ENCODE measurements at places on chromosomes 12 and 14. TPM values are rescaled to one million over a fixed set of nuclear protein-coding genes. Genes with fewer than 3 reads are reported as not detected.

GRCh38 chr14:97233319-97233985 lies 436.3 kb downstream of the VRK1 start:
- no peak for DNase-seq

- DNase-seq = no peak
These were observed 386.1 kb downstream of the SEC23A start for GRCh38 chr14:38716926-38717325.

DNA sequence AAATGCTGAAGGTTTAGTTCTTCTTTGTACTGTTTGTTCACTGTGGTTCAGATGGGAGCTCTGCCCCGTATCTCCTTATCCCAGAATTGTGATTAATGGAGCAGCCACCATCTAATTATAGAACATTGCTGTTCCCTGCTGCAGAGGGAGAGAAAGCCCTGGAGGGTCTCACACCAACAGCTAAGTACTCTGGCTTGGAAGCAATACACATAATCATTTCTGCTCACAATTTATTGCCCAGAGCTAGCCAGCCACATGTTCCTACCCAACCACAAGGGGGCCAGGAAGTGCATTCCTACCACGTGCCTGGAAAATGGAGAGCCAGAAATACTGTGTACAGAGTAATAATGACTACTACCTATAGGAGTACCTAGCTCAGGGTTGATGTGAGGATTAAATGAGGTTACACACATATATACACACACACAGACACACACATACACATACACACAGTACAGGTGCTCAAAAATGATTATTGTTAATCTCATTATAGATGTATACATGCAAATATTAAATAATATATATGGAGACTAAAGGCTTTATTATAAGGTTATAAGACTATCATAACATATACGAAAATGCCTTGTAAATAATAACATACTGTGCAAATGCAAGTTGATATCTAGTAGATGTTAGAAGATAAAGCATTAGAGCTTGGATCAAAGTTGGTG lies 22.3 kb downstream of the MSRB3 start:
- DNase-seq = no peak

GRCh38 chr12:99381992-99382391 lies 265.6 kb upstream of the GARIN6 start:
- DNase-seq = no peak

DNA sequence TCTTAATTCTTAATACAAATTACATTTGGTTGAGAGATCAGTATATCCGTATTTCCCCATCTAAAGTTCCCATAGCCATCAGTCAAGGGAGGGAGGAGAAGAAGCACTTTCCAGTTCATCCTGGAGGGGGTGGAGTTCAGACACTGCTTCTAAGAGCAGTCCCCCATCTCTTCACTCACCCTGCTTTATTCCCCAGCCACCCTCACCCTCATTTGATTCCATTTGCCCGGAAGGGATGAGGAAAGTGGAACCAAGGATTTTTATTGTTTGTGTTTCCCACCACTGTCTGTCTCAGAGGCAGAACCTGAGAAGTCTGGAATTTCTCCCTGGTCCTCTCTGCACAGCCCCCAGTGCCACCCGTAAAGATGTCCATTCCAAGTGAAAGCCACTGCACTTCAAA lies 134.2 kb upstream of the HIF1A start:
- DNase-seq = no peak

DNA sequence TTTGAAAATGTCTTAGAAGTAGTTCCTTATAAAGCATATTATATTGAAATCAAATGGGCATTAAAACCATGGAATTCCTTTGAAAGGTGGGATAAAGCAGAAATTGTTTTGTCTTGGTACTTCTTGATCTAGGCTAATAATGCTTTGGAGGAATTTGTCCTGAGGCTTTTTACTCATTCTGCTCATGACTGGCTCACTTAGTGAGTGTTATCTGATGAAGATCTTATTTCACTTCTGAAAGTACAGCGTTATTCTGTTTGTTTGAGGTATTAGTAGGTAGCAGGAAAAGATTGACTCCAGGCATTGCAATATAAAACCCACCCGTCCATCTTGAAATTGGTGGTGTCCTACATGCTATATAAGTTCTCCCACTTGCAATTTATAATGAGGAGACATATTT lies 5.5 kb downstream of the C12orf71 start:
- DNase-seq = no peak

- DNase-seq = no peak
These were observed 174.0 kb upstream of the ARHGAP5 start for GRCh38 chr14:31902945-31903646.

- DNase-seq = no peak
These were observed 35.3 kb downstream of the CD9 start for GRCh38 chr12:6235499-6235898.

DNA sequence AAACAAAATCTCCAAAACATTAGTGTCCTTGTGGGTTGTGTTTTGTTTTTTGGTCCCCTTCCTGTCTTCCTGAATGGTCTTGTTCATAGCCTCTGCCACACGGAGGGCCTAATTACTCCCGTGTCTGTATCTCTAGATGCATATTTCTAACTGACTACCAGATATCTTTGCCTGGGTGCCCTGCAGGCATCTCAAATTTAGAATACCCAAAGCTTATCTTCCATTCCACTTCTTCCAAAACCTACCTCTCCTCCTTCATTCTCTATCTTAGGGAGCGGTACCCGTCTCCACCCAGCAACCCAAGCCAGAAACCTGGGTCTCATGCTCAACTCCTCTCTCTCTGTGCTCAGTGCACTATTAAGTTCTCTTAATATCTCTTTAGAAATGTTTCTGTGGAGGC lies 10.9 kb upstream of the METAP2 start:
- DNase-seq = no peak

DNA sequence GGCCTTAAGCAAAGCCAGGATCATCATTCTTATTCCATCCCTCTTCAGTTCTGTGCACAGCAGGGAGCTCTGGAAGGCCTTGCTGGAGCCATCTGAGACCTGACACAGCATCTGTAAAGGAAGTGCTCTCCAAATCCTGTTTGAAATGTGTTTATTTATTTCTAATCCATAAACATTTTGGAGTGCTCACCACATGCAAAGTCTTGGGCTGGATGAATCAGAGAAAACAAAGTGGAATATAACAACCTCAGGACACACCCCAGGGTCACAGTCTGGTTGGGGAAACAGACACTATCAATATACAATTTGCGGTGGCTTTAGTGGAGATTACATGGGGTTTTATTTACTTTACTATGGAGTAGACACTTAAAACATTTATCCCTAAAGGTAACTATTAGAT lies 54.3 kb downstream of the BMP4 start:
- no peak for DNase-seq

DNA sequence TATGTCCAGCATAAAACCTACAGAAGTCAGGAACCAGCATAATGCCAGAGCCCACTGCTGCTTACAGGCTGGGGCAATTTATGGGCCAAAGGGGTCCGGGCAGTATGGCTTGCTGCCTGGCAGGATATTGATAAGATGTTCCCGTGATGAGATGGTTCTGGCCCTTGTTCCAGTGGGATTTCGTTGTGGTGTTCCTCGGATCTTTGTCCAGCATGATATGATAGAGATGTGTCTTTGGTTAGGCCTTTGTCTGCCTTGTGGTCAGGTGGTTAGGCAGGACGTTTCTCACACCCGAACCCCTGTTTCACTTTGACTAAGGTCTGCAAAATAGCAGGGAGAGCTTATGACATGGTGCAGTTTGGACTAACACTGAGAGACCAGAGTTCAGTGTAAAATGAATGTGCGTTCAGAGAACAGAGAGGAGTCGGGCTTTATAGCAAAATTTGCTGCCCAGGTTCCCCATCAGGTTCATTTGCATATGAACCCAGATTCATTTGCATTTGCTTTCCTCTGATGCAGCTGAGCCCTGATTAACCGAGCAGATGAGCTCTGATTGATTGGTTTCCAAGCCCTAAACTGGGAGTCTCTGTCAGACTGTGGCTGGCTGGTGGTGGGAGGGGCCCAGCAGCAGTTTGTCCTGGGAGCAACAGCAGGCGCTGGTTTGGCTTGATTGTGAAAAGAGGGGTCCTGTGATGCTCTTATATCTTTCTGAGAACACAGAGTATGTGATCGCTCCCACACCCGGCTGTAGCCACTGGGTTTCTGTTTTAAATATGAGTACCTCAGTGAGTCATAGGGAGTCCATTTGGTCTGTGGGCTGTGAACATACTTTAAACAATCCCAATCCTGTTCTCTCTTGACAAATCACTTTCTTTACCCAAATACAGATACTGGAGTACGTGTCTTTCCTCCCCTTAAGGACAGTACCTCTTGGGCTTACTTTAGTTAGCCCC lies 156.3 kb upstream of the PZP start:
- DNase-seq = no peak

DNA sequence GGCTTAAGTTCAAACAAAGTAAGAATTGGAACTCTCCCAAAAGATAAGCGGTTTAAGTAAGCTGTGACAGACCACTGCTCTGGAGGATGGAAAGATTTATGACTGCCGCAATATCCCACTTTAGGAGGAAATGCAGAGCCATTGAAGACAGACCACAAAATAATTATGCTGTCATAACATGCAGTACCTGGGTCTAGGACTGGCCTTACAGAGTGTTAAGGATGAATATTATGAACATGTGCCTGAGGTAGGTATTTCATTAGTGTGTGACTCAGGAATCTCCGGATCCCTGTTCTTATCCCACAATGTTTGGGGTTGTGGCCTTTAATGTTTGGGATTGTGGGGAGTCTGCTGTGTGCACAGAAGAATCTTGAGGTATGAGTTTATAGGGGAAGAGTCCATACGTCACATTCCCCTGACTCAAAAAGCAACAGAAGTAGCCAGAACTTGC lies 114.9 kb downstream of the SAMD4A start:
- no peak for DNase-seq

GRCh38 chr12:113462117-113462774 lies 9.4 kb downstream of the LHX5 start:
- DNase-seq = peak; percentile 59

DNA sequence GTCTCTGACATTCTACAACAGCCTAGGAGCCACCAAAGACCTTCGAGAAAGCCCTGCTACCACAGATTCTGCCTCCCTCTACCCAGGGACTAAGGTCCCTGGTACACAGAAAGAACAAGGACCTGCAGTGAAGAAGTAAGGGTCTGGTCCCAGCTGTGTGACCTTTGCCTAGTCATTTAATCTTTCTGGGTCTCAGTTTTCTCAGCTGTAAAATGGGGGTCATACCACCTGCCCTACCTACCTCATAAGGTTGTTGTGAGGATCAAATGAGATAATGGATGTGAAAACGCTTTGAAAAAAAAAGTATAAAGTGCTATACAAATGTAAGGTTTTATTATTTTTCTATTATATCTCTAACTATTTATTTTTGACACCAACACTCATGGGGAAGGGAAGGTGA lies 5.2 kb upstream of the PRKAG1 start:
- no peak for DNase-seq

DNA sequence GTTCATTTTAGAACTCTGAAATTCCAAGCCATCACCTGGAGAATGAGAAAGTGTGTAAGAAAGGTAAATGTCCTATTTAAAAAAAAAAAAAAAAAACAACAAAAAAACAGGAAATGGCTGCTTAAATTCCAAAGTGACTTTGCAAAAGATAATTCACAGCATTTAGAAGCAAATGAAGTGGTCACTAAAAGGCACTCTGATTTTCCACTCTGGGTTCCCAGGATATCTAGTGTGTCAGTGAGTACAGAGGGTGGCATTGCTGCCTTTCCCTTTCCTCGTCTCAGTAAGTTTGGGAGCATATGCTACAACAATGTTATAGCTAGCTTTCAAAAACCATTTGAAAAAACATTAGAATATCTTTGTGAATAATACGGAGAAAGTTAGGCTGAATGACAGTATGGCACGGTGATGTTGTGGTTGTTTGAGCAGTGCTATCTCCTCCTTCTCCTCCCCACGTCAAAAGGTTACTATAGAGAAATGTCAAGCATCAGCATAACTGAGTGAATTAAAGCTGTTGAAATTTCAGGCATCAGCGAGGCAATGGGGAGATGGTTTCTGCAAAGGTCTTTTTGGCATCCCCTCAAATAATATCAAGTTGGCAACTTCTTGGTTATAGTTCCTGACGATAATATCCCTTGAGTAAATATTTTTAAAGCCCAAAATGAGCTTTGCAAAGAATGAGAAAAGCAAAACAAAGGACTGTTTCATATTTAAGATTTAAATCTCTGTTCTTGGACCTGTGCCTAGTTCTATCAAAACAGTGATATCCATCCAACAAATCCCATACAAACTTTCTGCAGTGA lies 164.5 kb upstream of the E2F7 start:
- no peak for DNase-seq

- no peak for DNase-seq
These were observed 9.5 kb downstream of the CATSPERB start for GRCh38 chr14:91722386-91722785.

DNA sequence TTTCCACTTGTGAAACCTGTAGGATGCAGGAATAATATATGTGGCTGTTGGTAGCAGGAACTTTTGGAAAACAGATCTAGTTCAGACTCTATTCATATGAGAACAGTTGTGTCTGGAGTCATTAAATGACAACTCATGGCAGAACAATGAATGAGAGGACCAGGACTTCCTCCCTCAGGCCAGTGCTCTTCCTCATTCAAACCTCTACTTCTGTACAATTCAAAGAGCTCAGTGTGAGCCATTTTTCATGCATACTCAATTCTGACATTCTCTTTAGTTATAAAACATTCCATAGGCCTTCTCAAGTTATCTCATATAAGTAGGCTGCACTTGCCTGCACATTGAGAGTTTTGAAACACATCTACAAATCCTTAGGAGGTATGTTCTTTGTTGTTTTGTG lies 1526.6 kb upstream of the FLRT2 start:
- DNase-seq = no peak

DNA sequence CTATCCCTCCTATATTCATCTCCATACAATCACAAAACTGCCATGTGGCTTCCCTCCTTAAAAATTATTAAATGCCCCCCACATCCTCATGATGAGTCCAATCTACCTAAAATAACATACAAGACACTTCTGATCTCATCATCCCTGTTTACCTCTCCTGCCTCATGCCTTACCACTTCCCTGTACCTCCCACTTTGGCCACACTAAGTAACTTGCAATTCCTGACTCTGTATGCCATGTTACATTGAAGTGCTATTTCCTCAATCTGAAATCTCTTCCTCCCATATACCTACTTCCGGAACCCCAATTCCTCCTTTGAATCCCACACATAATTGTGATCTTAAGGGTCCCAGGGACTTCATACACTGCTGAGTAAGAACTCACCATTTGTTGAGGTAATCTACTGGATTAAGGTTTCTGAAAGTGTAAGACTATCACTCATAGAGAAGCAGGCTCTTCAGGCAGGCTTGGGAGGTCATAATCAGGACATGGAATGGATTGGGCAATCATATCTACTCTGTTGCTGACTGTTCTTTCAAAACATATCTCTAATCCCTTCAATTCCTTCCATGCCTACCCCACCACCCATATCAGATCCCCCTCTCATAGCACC lies 117.6 kb upstream of the PLEKHG7 start:
- no peak for DNase-seq

CREBL2 gene
- 33.4 TPM for total RNA-seq

MEG3 gene
- total RNA-seq = 43.3 TPM

PZP gene
- total RNA-seq = not detected

CLEC4A gene
- 2.3 TPM for total RNA-seq

BDKRB1 gene
- total RNA-seq = 0.83 TPM

E2F7 gene
- total RNA-seq = 5.9 TPM

ARMH4 gene
- 11.5 TPM for total RNA-seq

CISTR gene
- total RNA-seq = not detected
